Lung microvascular endothelial cell (primary cell): ENCODE measurements at places on chromosomes 1 and 21. TPM values are rescaled to one million over a fixed set of nuclear protein-coding genes. Genes with fewer than 3 reads are reported as not detected.

The HSPB7 gene
- not detected in 2 replicates for total RNA-seq

The CFHR1 gene
- not detected in 2 replicates for total RNA-seq

The RGS18 gene
- total RNA-seq = not detected in 2 replicates

The CNR2 gene
- total RNA-seq = not detected in 2 replicates

The SPATA17 gene
- total RNA-seq = not detected in 2 replicates

The ENAH gene
- 8.9 and 12.6 TPM in 2 replicates for total RNA-seq

The TLR5 gene
- total RNA-seq = under 0.01 and 0.20 TPM in 2 replicates

The SPRR2A gene
- not detected in 2 replicates for total RNA-seq

The VWA1 gene
- 2.2 and 5.0 TPM in 2 replicates for total RNA-seq

The OR2L2 gene
- total RNA-seq = under 0.01 TPM in 1 of 2 replicates, not detected in the other

The LIN28A gene
- total RNA-seq = not detected in 2 replicates

The ZNF683 gene
- not detected in 2 replicates for total RNA-seq

The PLCH2 gene
- total RNA-seq = under 0.01 TPM in 2 replicates
